ENCODE measurements at places on chromosomes 6 and 20. TPM values are rescaled to one million over a fixed set of nuclear protein-coding genes. Genes with fewer than 3 reads are reported as not detected.

- no peak for ATAC-seq
These were observed 16.7 kb upstream of the NEDD9 start for GRCh38 chr6:11248974-11249761.

DNA sequence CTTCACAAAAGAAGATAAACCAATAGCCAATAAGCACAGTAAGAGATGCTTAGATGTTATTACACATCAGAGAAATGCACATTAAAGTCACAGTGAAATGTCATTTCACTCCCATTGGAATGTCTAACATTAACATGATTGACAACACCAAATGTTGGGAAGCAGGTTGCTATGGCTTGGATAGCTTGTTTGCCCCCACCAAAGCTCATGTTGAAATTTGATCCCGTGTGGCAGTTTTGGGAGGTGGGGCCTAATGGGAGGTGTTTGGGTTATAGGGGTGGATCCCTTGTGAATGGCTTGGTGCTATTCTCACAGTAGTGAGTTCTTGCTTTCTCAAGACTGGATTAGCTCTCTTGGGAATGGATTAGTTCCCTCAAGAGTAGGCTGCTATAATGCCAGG lies 44.8 kb downstream of the MRAP2 start:
- ATAC-seq: no peak

DNA sequence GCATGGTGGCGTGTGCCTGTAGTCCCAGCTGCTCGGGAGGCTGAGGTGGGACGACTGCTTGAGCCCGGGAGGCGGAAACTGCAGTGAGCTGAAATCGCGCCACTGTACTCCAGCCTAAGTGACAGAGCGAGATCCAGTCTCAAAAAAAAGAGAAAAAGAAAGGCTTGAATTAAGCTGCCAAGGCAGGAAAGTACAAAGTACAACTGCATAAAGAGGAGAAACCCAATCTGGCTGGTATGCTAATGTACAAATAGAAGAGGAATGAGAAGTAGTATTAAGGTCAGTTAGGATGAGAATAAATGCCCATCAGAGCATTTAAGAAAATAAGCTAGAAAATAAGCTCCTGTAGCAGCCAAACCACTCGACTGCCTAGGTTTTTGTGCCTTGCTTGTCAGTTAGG lies 23.1 kb upstream of the RPN2 start:
- ATAC-seq: no peak

- ATAC-seq: no peak
These were observed 598.6 kb downstream of the TBC1D32 start for GRCh38 chr6:120735641-120736040.

DNA sequence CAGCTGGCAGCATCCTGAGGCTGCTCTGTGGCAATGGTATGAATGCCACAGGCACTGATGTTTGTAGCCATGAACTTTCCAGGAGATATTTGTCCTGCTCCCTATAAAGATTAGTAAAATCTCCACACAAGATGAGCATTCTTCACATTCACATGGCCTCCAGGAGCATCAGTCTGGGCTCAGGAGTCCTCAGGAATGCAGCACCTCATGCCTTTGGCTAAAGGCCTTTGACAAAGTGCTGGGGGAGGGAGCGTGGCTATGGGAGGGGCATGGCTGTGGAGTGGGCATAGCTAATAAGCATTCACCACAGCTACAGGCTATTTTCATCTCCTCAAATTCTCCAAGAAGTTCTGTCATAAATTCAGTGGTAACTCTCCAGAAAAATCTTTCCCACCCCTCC lies 90.5 kb upstream of the LY86 start:
- no peak for ATAC-seq

The DSP gene
- 16.6 TPM for total RNA-seq

The MGME1 gene
- 23.6 TPM for total RNA-seq

The CCDC170 gene
- total RNA-seq: 0.16 TPM
